ENCODE measurements at places on chromosomes 1 and 21. TPM values are rescaled to one million over a fixed set of nuclear protein-coding genes. Genes with fewer than 3 reads are reported as not detected.

The CLCA4 gene
- total RNA-seq = 0.11 TPM

The FLVCR1 gene
- total RNA-seq = 17.4 TPM

The RGS7 gene
- not detected for total RNA-seq

The COL8A2 gene
- 2.0 TPM for total RNA-seq

The IGFN1 gene
- 0.97 TPM for total RNA-seq

All from lung (tissue), 17 donors.